Jurkat, Clone E6-1 (cell line): ENCODE measurements at places on chromosomes 1 and 21.
A peak's percentile ranks its signal among the peaks of the same experiment; 100 is the strongest.

DNA sequence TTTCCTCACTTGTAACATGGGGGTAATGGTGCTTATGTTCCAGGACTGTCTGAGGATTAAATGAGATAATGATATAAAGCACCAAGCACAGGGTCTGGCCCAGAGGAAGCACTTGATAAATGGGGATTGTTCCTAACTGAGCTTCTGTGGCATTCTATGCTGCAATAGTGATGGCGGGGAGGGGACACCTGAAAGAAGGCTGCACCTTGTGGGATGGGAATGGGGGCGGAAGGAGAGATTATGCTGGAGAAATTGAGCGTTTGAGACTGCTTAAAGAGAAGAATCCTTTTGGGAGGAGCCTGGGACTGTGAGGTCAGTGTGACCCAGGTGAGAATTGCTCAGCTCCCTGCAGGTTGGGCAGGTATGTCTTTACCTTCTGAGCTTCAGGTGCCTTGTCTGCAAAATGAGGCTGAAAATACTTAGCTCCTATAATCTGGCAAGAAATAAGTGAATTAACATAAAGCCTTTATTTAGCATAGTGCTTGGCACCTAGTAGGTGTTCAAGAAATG is 55.9 kb upstream of the CTPS1 start:
- DNase-seq: no peak

DNA sequence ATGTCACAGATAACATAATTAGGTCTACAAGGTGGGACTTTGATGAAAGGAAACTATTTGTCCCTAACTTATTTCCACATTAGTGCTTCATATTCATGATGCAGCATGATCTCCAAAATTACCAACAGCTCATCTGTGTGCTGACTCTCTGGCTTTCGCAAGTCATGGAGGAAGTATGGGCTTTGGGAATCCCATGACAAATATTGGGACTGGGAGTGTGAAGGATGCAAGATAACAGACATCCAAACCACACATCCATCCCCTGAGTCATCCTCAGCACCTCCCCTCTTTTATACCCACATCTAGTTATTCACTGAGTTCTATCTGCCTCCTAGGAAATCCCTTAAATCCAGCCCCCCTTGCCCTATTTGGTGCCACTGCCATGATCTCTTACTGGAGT is 102.8 kb upstream of the COL24A1 start:
- no peak for DNase-seq

GRCh38 chr1:203046984-203047630 is 20.8 kb downstream of the PPFIA4 start:
- DNase-seq: no peak

- DNase-seq: no peak
Observed at GRCh38 chr1:229035054-229035747, 235.7 kb upstream of the RAB4A start.

DNA sequence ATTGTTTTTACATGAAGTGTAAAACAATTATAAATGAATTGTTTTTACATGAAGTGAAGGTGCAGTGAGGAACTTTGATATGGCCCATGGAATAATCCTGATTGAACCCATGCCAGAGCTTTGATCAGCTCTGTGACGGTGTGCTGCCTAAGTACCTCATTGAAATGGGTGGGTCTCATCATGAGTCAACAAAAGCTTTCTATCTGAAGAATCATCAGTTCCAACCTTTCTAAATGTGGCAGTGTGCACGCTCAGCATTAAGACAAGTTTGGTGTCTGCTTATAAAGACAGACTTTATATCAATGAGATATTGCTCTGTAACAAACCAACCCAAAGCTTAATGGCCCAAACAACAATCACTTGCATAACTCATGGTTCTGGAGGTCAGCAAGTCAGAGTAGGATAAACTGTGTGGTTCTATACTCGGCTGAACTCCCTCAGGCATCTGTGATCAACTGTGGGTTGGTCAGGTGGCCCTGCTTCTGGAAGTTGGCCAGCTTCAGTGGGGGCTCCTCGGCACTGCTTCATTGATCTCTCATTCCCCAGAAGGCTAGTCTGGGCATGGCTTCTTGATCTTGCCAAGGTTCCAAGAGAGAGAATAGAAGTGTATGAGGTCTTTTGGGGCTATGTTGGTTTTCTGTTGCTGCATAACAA is 258.0 kb downstream of the LTN1 start:
- DNase-seq: no peak

- DNase-seq: peak; percentile 60
Observed at GRCh38 chr21:38712071-38712470, 93.7 kb upstream of the ETS2 start.

- no peak for DNase-seq
Observed at GRCh38 chr1:205994346-205994745, 8.8 kb downstream of the RAB7B start.

- no peak for DNase-seq
Observed at GRCh38 chr1:160168609-160169369, 17.4 kb downstream of the ATP1A4 start.

- no peak for DNase-seq
Observed at GRCh38 chr1:164753521-164754077, 194.6 kb downstream of the PBX1 start.

DNA sequence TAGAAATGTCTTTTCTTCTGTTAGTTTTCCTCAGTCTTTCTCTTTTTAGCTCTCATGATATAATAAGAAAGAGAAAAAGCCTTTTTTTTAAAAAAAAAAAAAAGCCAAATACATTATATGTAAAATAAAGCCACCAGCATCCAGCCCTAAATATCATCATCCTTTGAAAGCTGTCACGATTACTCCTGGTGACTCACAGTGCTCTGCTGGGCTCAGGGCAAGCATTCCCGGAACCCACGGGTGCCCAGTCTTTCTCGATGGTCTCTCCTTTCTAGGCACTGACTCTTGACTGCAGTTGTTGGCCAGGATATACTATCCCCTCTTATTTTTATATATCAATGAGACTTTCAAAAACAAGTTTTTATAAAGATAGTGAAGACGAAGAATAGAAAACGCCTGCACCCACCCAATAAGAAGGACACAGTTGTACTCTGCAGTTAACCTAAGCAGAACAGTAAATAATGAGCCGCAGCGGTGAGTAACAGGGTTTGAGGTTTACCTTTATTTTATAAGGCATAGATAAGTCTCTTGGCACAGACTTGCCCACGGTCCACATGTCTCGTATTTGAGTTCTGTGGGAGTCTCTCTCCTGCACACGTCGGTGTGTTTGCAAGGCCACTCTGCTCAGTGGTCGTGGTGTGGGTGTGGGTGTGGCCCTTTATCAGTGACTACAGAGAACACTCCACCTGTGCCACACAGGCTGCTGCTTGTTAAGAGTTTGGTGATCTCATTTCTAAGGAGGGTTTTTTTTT is 15.7 kb upstream of the MX2 start:
- DNase-seq: no peak

- DNase-seq: no peak
Observed at GRCh38 chr1:220119043-220119512, 25.1 kb downstream of the IARS2 start.

DNA sequence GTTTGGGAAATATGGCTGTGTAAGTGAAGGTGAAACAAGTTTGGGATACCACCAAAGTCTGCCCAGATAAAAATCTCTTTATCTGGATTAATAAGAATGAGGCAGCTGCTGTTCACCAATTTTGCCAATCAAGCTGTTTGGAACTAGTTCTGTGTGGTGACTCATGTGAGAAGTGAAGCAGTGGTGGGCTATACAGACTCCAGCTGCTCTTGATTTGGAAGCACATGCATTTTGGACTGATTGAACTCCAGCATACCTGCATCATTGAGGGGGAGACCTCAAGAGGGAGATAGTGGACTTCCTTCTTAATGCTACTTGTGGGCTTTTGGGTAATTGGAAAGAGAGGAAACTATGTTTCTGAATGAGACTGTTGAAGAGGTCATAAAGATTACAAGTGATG is 99.2 kb upstream of the B3GALT2 start:
- DNase-seq: no peak

- no peak for DNase-seq
Observed at GRCh38 chr1:206896261-206896660, 982 bp upstream of the IL24 start.

- DNase-seq: no peak
Observed at GRCh38 chr1:160759740-160760139, 20.7 kb downstream of the SLAMF7 start.

- DNase-seq: peak; percentile 72
Observed at GRCh38 chr1:25037174-25038074, 107.3 kb upstream of the RUNX3 start.

DNA sequence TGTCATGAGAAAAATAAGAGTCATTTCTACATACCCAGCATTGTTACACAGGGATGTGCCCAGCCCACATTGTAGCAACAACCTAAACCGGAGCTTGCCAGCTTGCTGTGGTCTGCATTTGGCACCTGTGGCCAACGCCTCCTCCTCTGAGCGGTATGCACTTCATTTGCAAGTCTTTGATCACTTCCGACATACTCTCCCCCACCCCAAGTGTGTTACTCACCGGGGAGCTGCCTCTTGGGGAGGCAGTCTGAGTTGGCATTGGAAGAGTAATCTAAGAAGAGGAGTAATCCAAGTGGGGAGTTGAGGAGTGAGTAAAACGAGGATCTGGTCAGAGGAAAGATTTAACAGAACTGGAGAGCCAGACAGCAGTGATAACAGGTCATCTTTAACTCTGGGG is 3.8 kb downstream of the BCL9 start:
- DNase-seq: peak; percentile 98

DNA sequence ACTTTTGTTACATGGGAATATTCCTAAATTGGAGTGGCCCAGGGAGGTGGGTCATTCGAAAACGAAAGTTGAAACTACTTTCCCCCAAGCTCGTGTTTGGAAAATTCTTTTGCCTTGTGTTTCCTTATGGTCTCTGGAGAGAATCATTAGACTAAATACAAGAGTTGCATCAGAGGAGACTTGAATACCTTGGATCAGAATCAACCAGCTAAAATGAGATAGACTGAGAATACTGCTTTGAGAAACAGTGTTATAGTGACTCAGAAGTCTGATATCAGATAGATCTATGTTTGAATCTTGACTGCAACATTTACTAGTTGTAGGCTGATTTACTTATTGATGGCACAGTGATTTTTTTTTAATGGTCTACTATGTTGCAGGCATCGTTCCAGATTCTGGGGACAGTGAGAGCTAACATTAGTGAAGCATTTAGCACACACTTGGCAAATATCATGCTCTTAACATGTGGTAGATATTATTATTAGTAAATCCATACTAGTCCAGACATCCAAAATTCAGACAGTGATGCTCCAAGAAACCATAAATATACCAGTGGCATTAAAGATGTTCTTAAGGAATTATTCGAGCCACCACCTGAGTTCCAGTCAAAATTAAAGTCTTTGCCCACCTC is 12.9 kb upstream of the ACTN2 start:
- no peak for DNase-seq

GRCh38 chr1:117271129-117271528 is 60.4 kb upstream of the VTCN1 start:
- DNase-seq: no peak
